Activated naive CD4-positive, alpha-beta T cell treated with anti-CD3 and anti-CD28 coated beads, Interleukin-2, amount 50 U/mL, for 16 hours (primary cell): ENCODE measurements at places on chromosomes 2 and 18.

DNA sequence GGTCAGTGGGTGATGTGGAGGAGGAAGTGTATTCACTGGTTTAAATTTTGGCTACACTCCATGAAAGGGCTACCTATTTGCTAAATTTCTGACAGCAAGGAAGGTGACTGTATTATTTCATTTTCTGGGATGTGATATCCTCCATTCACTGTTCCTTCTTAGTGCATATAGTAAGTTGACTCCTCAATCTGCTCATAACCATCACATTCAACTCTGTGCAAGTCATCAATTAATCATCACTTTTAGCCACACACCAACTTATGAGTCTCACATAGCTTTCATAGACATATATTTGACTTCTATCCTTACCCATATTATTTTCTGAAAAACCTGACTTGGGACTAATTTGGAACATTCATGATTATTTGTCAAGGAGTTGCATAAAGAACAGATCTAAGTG is 16.9 kb downstream of the KLHL41 start:
- no peak for DNase-seq

- no peak for DNase-seq
Measured at GRCh38 chr2:65429786-65430602, 2.4 kb downstream of the SPRED2 start.

GRCh38 chr2:66580166-66581049 is 145.5 kb downstream of the MEIS1 start:
- DNase-seq = no peak

DNA sequence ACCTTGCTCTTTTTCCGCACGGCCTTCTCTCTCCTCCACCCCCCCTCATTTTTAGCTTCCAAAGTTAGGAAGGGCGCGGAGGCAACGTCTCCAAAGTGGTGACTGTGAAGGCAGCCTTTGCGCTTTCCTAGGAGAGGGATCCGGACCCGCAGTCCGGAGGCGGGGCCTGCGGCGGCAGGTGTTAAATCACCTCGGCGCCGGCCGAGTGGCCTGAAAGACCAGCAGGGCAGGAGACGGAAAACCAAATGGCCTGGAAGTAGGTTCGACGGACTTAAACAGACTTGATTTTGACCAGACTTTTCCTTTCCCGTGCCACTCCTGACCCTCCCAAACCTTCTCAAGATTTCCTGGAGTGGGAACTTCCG is 615 bp downstream of the GORASP2 start:
- DNase-seq = peak; percentile 51

DNA sequence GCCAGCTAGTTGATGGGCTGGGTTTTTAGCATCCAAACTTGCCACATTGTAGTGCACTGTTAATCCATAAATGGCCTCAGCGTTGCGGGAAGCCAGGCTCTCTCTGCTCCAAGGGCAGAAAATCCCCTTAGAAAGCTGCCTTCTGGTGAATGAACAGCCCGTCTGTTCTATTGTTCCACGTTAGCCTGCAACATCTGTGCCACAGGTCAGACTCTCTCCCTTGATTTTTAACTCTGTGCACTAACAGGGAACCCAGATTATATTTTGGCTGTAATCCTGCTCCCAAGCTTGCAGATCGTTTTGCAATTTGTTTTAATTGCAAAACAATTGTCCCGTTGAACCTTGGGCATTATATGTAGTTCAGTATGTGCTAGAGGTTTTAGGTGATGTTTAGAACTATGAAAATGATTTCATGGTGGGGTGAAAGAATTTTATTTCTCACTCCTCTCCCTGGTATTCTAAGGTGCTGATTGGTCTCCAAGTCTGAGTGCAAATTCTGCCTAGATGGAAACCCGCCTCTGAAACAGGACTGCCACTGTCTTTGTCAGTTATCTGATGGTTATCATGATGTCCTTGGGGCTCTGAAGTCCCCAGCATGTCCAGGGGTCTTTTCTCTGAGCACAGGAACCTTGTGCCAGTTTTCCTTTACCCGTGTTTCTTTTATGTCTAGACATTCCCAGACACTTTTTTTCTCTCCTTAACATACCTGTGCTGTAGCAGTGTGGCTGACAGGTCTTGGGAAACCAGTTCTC is 106.6 kb downstream of the MAP4K4 start:
- DNase-seq = no peak

- no peak for DNase-seq
Measured at GRCh38 chr2:105117565-105117964, 79.7 kb downstream of the MRPS9 start.

DNA sequence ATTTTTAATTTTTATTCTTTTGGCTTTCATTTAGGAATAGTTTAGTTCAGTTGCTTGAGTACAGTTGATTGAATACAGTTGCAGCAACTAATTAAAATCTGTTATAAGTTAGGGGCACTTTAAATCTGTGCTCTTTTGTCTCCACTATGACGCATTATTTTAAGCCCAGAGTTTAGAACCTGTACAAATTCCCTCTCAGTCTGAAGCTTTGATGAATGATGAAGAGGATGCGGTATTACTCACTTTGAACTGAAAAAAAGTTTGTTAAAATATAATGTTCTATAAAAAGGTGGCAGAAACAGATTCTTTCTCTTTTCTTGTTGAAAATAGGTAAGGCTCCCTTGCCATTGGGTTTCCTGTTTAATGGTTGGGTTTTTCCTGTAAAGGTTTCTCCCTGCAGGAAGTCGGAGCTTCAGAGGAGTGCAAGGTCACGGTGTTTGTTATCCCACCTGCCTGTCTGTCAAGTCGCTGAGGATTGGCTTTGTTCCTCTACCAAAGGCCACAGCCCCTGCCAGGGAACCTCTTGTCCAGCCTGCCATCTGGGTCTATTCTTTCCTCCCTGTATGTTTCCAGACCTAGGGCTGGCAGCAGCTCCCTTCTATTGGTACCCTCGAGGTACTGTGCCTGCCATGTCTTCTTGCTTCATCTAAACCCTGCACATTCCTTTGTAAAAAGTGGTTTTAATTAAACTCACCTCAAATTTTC is 43.8 kb upstream of the FN1 start:
- DNase-seq = no peak

GRCh38 chr2:19850056-19851050 is 51.4 kb downstream of the TTC32 start:
- DNase-seq = no peak

DNA sequence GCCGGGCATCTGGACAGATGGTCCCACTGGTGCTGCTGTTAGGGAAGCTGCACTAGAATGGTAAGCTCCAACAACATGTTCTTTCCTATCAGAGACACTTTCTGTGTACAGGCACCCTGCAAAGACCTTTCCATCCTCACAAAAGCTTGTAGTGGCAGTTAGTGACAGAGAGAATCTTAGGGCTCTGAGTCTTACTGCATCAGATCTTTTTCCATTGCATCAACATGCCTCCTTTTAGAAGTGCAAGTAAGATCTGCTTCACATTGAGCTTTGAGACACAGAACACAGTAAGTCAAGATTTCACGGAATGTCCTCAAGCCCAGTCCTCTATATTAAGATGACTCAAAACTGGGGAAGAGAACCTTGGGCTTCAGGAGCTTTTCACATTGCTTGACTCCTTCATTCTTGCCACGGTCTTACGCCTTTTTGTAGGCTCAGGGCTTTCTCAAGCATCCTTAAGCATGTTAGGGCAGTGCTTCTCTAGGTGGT is 52.6 kb downstream of the ARL4C start:
- DNase-seq = no peak

- no peak for DNase-seq
Measured at GRCh38 chr2:8576525-8577167, 105.2 kb upstream of the ID2 start.

GRCh38 chr2:95053543-95053942 is 28.0 kb downstream of the MAL start:
- DNase-seq = no peak

GRCh38 chr2:38265461-38265860 is 111.6 kb downstream of the ATL2 start:
- DNase-seq = no peak

- no peak for DNase-seq
Measured at GRCh38 chr18:74840492-74841167, 243.0 kb downstream of the ZNF407 start.

GRCh38 chr2:24328010-24328409 is 32.3 kb downstream of the ITSN2 start:
- no peak for DNase-seq

- DNase-seq = no peak
Measured at GRCh38 chr2:220166616-220167015, 539.2 kb downstream of the SLC4A3 start.

DNA sequence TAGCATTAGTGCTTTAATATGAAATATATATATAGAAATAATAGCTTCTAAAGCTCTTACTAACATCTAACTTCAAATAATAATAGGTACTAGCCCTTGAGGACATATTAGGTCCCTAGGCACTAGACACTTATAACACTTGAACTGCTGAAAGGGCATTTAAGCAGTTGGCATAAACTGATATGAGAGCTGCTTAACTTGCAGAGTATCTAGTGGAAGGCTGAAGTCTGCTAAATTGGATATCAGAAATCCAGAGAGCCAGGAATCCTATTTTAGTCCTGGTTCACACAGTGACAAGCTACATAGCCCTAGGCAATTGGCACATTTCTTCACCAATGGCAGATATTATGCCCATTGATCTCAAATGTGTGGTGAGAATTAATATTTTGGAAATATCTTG is 326.9 kb upstream of the UBE2E3 start:
- no peak for DNase-seq

DNA sequence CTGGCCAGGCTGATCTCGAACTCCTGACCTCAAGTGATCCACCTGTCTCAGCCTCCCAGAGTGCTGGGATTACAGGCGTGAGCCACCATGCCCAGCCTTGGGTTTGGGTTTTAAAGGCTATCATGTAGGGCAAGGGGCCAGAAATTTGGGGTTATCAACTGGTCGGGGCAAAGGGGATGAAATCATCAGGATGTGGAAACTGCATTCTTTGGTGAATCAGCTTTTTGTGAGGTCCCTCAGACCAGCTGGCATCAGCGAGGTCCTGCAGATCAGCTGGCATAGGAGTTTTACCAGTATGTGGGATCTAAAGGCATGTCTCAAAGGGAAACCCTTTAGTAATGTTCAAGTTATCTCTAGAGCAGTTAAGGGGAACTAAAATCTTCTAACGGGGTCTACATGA is 6.4 kb upstream of the GEMIN6 start:
- no peak for DNase-seq

DNA sequence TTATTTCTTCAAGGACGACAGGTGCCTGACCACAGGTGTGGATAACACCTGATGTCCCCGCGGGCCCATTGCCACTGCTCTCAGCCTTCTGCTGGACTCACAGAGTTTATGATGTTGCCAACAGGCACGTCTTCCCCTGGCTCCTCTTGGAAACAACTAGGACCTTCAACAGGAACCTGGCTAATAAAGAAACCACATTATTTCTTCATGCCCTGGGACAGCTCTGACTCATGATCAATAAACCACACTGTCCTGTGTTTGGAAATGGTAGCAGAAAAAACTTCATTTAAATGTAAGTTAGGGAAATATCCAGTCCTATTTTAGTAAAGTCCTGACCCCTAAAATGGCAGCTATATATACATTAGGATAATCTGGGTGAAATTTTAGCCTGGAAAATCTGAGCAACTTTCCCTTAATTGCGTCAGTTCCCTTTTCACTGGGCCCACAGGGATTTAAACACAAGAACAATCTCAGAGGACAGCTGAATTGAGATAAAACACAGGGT is 158.9 kb downstream of the VAPA start:
- no peak for DNase-seq

- no peak for DNase-seq
Measured at GRCh38 chr18:25743646-25744151, 346.7 kb downstream of the SS18 start.

DNA sequence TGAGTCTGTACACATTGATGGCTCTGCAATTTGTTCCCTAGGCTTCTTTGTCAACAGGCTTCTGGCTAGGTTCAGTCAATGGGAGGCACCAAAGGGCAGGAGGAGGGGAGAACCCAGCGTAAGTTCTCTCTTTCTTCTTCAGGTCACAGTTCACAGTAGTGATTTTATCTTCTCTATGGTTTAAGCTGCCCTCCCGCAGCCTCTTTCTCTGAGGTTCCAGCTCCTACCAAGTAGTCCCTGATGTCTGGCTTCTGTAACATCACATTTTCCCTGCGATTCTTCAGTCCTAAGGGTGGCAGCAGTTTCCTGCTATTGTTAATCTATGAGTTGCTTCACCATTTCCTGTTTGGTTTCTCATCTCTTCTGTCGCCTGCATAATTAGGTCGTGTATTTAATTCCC is 107.4 kb downstream of the CPO start:
- DNase-seq = peak; percentile 15

DNA sequence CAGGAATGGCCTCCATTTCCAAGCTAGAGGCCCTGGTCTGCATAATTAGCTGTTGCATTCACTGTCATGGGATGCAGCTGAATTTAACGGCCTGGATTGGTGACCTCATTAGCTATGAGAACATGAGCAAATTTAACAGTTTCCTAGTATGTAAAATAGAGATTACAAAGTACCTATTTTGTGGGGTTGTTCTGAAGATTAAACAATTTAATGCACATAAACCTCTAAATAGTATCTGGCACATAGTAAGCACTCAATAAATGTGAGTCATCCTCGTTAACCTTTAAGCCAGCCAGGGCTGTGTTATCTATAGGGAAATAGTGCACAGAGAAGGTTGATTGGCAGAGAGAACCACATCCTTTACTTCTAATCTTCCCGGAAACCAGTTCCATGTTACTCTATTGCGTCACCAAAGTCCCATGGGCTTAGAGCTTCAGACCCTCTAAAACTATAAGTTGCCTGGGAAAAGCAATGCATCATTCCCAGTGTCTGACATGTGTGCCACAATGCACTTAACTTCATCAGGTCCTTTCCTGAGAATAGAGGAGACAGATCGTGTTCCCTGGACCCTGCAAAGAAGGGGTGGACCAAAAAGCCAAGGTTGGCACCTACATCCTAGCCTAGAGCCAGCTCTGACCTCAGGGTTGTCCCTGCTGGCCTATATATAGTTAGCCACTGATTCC is 196.5 kb downstream of the LNPK start:
- DNase-seq = no peak

DNA sequence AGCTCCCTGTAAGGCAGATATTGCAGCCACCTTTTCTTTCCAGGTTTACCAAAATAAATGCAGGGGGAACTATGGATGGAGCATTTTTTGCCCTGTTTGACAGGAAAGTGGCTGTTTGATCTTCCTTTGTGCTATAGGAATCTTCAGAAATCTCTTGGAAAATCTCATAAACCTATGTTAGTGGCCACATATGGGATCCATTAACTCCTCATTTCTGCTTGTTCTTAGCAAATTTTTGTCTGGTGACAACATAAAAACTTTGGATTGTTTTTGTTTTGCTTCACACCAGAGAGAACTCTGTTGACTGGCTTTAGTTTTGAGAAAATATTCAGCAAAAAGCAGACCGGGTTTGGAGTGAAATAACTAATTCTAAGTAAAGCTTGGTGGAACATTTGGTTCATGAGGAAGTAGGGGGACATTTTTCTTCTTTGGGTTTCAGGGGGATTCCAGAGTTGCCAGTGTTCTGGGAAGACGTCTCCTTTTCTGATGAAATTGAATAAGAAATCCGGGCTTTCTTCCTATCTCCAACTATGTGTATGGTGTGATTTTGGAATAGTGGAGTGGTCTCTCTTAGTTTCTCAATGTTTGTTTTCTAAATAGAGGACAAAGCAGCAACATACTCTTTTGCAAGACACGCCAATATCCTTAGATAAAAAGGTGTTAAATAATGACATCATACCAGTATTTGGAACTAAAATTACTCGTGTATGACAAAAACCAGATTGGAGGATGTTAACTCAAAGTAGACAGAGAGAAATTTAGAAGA is 174.4 kb downstream of the ICOS start:
- DNase-seq = no peak

- DNase-seq = no peak
Measured at GRCh38 chr18:46298511-46298910, 194.3 kb downstream of the HAUS1 start.
